Activated CD8-positive, alpha-beta memory T cell treated with anti-CD3 and anti-CD28 coated beads, Interleukin-2, amount 10 ng/mL, durations not matched to agents 7 days and 5 days (primary cell): ENCODE measurements at places on chromosomes 7 and 10. TPM values are rescaled to one million over a fixed set of nuclear protein-coding genes. Genes with fewer than 3 reads are reported as not detected.

LIPK gene
- total RNA-seq: not detected

- no peak for DNase-seq
Measured at GRCh38 chr7:7914547-7914946, 54.0 kb upstream of the GLCCI1 start.

HSPA12A gene
- total RNA-seq: not detected

GRCh38 chr7:135980665-135981180 lies 3.6 kb upstream of the MTPN start:
- peak; percentile 86 for DNase-seq

GRCh38 chr10:10797513-10797912 lies 220.2 kb upstream of the CELF2 start:
- DNase-seq: no peak
